Bronchial epithelial cell (primary cell): ENCODE measurements at places on chromosomes 6 and 20. TPM values are rescaled to one million over a fixed set of nuclear protein-coding genes. Genes with fewer than 3 reads are reported as not detected.

GRCh38 chr6:134021396-134022122 is 30.9 kb downstream of the SLC2A12 start:
- DNase-seq = no peak

The ANKRD66 gene
- not detected in 2 replicates for total RNA-seq

- no peak for DNase-seq
These were observed 10.5 kb upstream of the TBX18 start for GRCh38 chr6:84774985-84775284.

DNA sequence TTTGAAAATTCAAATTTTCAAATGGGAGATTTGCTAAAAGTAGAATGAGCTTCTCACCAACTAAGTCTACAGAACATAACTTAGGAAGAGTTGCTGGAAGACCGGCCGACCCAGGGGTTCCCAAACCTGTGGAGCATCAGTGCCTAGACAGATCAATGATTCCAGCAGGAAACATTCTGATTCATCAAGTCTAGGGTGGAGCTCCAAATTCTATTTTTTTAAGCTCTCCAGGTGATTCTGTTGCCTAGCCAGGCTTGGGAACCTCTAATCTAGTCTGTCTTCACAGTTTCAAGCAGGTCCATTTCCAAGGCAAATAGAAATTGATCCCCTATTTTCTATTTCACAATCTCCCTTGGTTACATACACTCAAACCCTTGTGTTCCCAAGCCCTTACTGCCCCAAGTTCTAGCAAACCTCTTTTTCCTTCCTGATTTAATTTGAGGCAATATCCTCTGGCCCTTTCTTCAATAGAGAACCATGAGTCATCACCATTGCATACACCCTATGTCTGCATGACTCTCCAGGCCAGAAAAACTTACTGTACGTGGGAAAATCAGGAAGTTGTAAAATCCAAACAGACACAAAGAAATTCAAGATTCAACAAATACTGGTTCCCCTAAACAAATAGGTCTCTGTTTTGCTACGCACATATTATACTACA is 8.9 kb downstream of the ATXN1 start:
- DNase-seq = peak; percentile 95

The THEMIS gene
- not detected in 2 replicates for total RNA-seq

The GJA10 gene
- not detected in 2 replicates for total RNA-seq

- DNase-seq = no peak
These were observed 10.2 kb upstream of the FOXF2 start for GRCh38 chr6:1379017-1379787.

- no peak for DNase-seq
These were observed 68.6 kb downstream of the BCKDHB start for GRCh38 chr6:80174900-80175572.

DNA sequence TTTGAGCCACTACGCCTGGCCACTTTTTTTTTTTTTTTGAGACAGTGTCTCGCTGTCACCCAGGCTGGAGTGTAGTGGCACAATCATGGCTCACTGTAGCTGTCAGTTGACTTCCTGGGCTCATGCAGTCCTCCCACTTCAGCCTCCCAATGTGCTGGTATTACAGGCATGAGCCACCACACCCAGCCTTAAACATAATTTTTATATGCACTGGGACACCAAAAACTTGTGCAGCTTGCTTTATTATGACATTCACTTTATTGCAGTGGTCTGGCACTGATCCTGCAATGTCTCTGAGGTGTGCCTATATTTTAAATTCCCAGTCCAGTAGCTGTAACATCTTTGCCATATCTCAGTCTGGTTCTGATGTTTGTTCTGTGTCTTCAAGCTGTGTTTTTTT is 34.7 kb downstream of the KAT14 start:
- no peak for DNase-seq

The ARMC2 gene
- 0.26 and 0.77 TPM in 2 replicates for total RNA-seq

The SYCP2L gene
- 0.26 TPM in 2 replicates for total RNA-seq

The SAMD10 gene
- 1.1 and 2.7 TPM in 2 replicates for total RNA-seq

DNA sequence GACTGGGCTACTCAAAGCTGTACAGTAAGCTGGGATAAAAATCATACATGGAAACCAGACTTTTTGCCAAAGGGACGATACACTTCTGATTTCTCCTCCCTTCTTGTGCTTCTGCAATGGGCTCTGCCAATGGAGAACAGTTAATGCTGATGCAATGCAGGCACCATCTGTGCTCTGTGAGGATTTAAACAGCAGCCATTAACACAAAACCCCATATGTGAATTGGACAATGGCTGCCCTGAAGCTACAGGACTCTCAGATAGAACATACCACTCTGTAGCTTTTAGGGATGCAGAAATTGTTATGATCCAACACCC is 71.9 kb downstream of the GJA10 start:
- no peak for DNase-seq

GRCh38 chr6:144250276-144250675 is 34.9 kb upstream of the UTRN start:
- no peak for DNase-seq

GRCh38 chr6:80331974-80332373 is 225.5 kb downstream of the BCKDHB start:
- DNase-seq = no peak

The NUDT3 gene
- 15.8 and 18.7 TPM in 2 replicates for total RNA-seq

- DNase-seq = no peak
These were observed 26.0 kb downstream of the SLC17A9 start for GRCh38 chr20:62978561-62978943.

GRCh38 chr6:17940151-17940792 is 47.2 kb downstream of the KIF13A start:
- DNase-seq = no peak

The KCNK16 gene
- not detected in 2 replicates for total RNA-seq
